ENCODE measurements at places on chromosomes 16 and 17.

DNA sequence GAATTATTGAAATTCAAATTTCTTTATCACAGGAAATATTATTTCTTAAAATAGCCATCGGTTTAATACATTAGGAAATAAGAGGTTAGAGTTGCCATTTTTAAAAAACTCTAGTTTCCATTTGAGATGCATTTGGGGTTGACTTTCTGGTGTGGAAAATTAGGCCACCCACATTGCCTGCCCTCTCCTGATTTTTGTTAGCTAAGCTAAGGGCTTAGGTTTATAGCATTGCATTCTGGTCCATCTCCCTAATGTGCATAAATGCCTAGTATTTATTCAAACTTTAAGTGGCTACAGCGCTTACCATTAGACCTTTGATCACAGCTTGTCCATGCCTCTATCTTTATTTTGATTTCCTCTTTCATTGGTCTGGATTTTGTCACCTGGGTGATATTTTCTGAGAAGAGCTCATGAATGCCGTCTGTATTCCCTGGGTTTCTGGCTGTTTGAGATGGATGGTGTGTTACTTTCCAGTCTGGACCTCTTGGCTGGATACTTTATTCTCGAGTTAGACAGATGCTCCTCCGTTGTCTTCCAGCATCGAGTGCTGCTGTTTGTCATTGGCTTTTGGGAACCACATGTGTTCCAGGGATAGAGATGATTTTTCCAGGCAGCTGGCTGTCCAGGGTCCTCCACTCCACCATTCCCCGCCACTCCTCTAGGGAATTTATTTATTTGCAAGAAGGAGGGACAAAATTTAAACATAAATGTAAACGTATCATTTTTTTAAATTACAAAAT lies 120.3 kb downstream of the KATNIP start:
- DNase-seq, result no peak

GRCh38 chr17:71699907-71700306 lies 420.9 kb upstream of the SOX9 start:
- DNase-seq, result no peak

- peak; percentile 55 for DNase-seq
Measured at GRCh38 chr17:32658470-32659418, 172.0 kb downstream of the CDK5R1 start.

- no peak for DNase-seq
Measured at GRCh38 chr17:36920032-36921005, 17.0 kb upstream of the LHX1 start.

GRCh38 chr16:87791295-87792204 lies 25.8 kb upstream of the KLHDC4 start:
- DNase-seq, result no peak

DNA sequence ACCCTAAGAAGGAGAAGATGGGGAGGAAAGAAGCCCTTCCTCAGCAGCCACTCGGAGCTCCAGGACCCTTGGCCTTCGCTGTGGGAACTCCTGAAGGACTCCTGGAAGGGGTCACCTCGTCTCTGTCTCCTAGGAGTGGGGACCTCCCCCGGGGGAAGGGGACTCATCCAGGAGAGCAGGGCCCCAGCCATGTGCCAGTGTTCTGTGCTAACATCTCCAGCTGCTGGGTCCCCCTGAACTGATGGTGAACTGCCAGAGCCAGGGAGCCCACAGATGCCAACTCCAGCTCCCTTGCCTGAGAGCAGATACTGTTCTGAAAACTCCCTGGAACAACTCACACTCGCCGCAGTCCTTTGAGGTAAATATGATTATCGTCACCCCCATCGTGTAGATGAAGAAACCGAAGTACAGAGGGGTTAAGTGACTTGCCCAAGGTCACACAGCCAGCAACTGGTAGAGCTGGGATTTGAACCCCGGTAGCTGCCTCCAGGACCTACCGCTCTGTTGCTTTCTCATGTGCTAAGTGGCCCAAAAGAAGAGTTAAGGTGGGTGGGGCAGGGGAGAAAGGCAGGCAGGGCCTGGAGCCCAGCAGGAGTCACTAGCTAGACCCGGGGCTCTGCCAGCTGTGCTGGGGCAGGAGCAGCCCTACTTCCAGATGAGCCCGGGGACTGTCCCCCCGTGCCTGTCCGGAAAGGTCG lies 10.5 kb downstream of the TIMM22 start:
- no peak for DNase-seq

GRCh38 chr17:329784-330420 lies 22.7 kb downstream of the RPH3AL start:
- DNase-seq, result no peak

DNA sequence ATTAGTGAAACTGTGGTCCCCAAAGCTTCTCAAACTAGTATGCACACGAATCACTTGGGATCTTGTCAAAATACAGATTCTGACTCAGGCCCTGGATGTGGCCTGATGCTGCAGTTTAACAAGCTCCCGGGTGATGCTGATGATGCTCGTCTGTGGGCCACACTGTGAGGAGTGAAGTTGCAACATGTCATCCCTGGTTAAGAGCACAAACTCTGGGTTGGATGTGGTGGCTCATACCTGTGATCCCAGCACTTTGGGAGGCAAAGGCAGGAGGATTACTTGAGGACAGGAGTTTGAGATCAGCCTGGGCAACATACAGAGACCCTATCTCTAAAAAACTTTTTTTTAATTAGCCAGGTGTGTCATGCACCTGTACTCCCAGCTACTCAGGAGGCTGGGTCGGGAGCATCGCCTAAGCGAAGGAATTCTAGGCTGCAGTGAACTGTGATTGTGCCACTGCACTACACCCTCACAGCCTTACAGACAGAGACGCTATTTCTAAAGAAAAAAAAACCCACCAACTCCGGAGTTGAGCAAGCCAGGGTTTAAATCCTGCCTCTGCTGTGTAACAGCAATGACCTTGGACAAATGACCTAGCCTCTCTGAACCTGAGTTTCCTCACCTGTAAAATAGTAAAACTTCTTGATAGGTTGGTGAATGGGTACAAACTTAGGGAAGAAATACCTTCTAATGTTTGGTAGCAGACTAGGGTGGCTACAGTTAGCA lies 24.4 kb upstream of the ABAT start:
- DNase-seq, result no peak

GRCh38 chr17:57785022-57785421 lies 39.9 kb upstream of the CCDC182 start:
- DNase-seq, result no peak

- no peak for DNase-seq
Measured at GRCh38 chr17:29024316-29024952, 18.5 kb upstream of the PIPOX start.
